Hematopoietic multipotent progenitor cell (in vitro differentiated cells): ENCODE measurements at places on chromosomes 2 and 18.
A peak's percentile ranks its signal among the peaks of the same experiment; 100 is the strongest.

GRCh38 chr2:74922592-74923227 lies 35.7 kb upstream of the POLE4 start:
- DNase-seq: no peak

- no peak for DNase-seq
These were observed 6.5 kb downstream of the EFEMP1 start for GRCh38 chr2:55917117-55917516.

GRCh38 chr18:13269013-13269280 lies 50.4 kb downstream of the LDLRAD4 start:
- peak; percentile 67 for DNase-seq

- no peak for DNase-seq
These were observed 91.8 kb downstream of the FMNL2 start for GRCh38 chr2:152426801-152427200.

- no peak for DNase-seq
These were observed 637.1 kb upstream of the CHAC2 start for GRCh38 chr2:53130441-53130943.

GRCh38 chr2:225030203-225030602 lies 12.1 kb downstream of the DOCK10 start:
- peak; percentile 64 for DNase-seq

DNA sequence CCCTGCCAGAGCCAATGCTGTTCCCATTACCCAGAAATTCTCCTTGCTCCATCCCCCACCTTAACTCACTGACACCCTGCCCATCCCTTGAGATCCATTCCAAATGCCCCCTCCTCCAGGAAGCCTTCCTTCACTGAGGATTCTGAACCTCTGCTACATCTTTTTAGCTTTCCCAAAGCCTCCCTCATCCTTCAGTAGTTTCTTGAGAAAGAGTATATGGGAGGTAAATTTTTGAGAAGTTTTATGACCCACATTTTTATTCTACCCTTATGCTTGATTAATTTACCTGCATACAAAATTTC lies 93.1 kb downstream of the INHBB start:
- DNase-seq: no peak

- no peak for DNase-seq
These were observed 79.0 kb upstream of the SCG2 start for GRCh38 chr2:223681125-223681524.

DNA sequence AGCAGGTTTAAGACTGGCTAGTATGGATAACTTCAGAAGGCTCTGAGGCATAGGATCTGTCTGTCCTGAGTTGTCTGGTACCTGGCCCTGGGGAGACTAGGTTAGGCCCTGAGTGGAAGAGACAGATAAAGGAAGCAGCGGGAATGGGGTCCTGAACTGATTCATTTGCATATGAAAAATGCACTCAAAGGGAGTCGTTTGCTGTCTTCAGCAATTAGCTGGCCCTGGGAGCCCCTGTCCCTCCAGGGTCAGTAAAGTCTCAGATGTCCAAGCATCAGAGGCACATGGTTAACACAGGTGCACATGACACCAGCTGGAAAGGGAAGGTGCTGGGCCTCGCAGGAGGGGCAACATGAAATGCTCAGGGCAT lies 172.4 kb downstream of the ACOXL start:
- DNase-seq: no peak

DNA sequence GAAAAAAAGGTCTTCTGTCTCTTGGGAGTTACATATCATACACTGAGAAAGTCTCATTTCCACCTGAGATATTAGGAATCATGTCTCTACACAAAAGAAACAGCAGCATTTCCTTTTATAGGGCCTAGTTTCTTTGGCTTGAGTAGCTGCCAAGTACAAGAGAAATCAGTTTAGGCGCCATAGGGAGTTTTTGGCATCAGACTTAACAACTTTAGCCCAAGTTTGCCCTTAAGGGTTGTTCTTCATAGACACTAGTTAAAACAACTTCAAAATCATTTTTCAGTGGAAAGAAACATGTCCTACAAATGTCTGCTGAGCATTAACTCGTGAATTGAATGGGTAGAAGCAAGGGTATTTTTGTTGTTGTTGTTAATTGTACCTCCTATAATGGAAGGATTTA lies 587.0 kb upstream of the DSEL start:
- DNase-seq: no peak
